ENCODE measurements at places on chromosomes 3 and 15.

DNA sequence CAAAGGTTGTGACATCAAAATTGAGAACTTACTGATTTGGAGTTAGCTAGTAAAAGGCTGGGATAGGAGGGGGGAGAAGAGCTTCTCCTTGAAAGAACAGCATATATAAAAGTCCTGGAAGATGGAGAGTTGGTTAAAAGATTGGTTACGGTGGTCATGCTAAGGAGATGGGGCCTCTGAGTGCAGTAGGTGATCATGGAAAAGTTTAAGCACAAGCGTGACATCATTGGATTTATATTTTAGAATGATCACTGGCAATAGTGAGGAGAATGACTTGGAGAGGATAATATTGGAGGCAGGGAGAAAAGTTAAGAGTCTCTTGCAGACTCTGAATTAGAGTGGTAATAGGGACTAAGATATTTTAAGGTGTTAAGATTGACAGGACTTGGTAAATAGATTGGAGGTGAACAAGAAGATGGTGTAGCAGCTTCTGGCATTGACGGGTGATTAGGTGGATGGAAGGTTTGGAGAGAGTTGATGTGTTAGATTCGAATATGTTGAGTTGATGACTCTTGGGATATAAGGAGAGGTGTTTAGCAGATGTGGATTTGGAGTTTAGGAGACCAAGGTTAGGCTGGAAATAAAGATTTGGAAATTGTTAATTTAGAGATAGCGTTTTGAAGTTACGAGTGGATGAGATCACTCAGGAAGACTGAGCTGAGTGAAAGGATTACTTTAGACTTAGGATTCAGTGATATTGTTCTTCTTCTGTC lies 19.6 kb downstream of the PIAS1 start:
- DNase-seq, result no peak

GRCh38 chr3:162096874-162097273 lies 600.3 kb downstream of the OTOL1 start:
- no peak for DNase-seq

- DNase-seq, result no peak
Measured at GRCh38 chr3:155313300-155313699, 19.8 kb upstream of the STRIT1 start.

DNA sequence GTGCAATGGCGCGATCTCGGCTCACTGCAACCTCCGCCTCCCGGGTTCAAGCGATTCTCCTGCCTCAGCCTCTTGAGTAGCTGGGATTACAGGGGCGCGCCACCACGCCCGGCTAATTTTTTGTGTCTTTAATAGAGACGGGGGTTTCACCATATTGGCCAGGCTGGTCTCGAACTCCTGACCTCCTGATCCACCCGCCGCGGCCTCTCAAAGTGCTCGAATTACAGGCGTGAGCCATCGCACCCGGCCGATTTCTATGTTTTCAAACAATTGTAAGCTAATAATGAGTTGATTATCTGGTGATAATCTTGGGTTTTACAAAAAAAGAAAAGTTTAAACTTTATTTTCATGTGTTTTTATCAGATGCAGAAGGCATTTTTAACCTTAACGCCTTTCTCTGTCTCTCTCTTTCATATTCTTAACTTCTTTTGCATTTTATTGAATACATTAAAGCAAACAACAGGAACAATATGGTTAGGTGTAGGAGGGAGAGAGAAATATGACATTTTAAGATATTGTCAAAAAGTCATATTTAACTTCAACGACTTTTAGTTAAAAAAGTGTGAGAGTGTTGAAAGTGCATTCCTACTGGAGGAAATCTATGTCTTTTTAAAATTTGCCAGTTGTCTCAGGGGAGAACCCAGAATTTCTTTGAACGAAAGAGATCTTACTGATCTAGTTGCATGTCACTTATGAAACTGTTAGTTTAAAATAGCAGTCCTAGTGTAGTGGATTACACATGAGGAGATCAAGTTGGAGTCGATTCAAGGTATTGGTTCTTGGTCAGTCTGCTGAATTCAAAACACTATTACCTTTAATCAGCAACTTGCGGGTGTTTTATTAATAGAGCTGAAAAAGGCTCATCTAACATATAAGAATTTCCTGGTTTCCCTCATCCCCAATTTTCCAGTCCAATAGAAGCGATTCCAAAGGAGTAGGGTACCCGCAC lies 3.4 kb upstream of the MEIS2 start:
- no peak for DNase-seq

DNA sequence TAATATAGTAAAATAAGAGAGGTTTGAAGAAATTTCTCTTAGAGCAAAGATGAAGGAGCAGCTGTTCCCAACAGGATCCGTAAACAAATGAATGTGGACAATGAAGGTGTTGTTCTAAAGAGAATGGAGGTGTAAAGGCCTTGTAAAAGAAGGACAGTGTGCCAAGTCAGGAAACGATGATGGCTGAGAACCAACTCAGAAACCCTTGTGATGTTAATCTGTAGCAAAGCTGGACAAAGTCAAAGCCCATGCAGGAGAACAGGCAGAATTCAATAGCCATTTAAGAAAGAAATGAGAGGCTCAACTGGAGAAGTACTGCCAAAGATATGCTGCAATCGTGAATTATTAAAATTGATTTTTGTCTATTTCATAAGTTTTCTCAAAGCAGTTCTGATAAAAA lies 192.2 kb downstream of the MBNL1 start:
- DNase-seq, result peak; percentile 88

DNA sequence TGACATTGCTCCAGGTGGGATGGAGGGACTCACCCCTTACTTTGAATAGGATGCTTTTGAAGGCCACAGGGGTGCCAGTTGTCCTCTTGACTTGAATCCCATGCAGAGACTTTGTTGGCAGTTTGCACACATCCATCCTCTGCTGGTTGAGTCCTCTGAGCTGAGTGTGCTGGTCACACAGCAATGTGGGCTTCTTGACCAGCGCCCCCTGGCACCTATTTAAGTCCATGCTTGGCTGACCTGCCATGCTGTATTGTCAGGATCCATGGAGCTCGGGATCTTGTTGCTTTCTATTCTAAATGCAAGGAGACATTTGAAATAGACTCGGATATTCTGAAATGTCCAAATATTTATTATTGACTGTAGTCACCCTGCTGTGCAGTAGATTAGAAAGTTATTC lies 19.8 kb downstream of the RAB7A start:
- no peak for DNase-seq

GRCh38 chr3:108283006-108283405 lies 13.3 kb upstream of the HHLA2 start:
- no peak for DNase-seq
